Aorta (tissue), 5 donors: ENCODE measurements at places on chromosomes 2 and 18. TPM values are rescaled to one million over a fixed set of nuclear protein-coding genes. Genes with fewer than 3 reads are reported as not detected.

GRCh38 chr2:203886661-203887151 lies 19.1 kb downstream of the CTLA4 start:
- DNase-seq, result no peak

IL36RN gene
- not detected for total RNA-seq

GRCh38 chr2:45684756-45685155 lies 33.3 kb downstream of the PRKCE start:
- no peak for DNase-seq

- no peak for DNase-seq
Measured at GRCh38 chr2:145558617-145559350, 1038.9 kb upstream of the ZEB2 start.

CYS1 gene
- total RNA-seq, result 13.9 TPM

GCG gene
- total RNA-seq, result 0.62 TPM

GRCh38 chr2:657766-658165 lies 19.4 kb downstream of the TMEM18 start:
- DNase-seq, result no peak

DNA sequence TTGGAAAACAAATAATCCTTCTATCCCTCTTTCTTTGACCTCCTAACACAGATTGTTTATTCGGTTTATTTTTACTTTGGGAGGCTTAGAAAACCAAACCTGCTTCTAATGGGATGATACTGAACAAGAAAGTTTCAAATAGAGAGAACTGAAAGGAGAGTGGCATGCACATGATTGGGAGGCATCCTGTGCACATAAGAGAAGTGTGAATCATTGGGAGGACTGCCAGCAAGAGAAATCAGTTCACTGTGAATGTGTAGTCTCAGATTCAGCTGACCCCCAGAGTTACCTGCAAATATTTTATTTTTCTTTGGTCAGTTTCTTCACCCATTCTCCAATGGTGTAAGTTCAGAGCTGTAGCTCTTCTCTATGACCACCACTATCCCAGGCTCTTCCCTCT lies 1363.2 kb upstream of the ACVR2A start:
- DNase-seq, result no peak

IGFBP5 gene
- 1,222 TPM for total RNA-seq

DNA sequence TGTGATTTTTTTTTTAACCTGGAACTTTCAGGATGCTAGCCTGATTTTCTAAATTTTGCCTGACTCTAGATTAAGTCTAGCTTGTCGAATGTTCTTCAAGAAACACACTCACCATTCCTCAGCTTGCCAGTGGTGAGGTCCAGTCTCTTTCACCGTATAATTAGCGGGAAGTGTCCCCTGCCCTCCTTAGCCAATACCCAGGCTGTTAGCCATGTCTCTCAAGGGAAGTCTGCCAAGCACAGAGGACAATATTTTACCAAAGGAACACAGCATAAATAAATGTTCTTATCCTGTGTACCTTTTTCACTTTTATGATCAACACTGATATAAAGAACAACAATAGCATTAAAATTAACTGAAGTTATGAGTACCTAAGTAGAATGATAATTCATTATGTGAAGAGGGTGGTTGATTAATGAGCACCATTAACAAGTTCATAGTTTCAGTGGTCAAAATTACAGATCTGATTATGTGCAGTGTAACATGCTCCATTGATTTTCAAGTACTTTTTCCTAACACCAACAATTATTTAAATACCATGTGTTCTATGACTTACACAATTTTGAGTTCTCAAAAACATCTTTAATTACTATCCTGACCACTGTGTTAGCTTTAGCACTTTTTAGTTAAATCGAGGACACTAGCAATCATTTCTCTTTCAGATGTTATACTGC lies 445.8 kb upstream of the RAB12 start:
- no peak for DNase-seq

CPSF3 gene
- 20.4 TPM for total RNA-seq

DNA sequence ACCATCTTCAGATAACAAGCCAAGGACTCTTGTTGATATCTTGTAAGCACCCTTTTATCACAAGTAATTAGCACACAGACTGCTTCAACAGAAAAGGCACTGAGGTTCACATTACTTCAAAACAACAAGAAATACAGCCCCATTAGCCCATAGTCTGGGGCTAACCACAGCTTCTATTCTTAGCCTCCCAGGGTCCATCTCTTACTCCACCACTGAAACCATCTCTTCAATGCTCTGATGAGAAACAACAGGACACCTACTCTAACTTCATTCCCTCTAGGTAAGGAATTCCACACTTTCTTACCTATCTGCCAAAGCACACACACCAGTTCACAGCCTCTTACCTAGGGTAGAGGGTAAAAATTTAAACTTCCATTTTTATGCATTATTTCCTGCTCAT lies 26.4 kb upstream of the CYTIP start:
- no peak for DNase-seq

SERPINB3 gene
- not detected for total RNA-seq

DNA sequence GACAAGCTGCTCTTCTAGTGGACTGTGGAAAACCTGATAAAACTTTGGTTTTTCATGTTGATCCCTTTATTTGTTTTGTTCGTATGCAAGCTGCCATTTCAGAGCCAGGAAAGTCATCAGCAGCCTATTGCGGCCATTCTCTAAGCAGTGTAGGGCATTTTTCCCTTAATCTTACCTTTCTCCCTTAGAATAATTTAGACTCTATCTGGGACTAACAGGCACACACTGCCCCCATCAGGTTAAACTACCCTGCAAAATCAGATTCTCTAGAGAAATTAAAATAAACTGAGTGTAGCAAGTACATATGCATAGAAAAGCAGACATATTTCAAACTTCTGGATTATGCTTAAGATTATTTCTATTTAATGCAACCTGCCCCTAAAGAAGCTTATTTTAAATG lies 347.5 kb downstream of the METTL4 start:
- DNase-seq, result no peak

DNA sequence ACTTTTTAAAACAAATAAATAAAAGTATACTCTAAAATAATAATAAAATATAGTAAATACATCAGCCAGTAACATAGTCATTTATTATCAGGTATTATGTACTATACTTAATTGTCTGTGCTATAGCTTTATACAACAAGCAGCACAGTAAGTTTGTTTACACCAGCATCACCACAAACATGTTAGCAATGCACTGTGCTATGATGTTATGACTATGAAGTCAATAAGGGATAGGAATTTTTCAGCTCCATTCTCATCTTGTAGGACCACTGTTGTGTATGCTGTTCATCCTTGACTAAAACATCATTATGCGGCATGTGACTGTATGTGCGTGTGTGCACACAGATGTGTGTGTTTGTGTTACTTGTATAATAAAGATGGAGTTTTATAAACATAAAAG lies 137.5 kb downstream of the LYPD6B start:
- DNase-seq, result no peak

DNA sequence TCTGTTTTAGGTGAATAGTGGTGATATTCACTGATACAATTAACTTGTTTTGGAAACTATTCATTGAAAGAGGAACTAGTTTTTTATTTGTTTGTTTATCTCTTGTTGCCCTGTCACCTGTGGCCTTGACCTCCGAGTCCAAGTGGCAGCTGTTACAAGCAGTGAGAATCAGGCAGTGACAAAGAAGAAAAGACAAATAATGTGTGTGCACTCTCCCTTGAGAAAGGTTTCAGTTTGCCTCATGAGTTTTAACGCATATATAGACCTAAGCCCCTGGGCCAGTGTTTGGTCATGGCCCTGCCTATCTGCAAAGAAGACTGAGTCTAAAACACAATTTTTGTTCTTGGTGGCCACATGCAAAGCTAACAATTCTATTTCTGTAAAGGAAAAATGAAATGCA lies 15.3 kb downstream of the KYNU start:
- DNase-seq, result no peak

FBXO36 gene
- total RNA-seq, result 2.2 TPM

DNA sequence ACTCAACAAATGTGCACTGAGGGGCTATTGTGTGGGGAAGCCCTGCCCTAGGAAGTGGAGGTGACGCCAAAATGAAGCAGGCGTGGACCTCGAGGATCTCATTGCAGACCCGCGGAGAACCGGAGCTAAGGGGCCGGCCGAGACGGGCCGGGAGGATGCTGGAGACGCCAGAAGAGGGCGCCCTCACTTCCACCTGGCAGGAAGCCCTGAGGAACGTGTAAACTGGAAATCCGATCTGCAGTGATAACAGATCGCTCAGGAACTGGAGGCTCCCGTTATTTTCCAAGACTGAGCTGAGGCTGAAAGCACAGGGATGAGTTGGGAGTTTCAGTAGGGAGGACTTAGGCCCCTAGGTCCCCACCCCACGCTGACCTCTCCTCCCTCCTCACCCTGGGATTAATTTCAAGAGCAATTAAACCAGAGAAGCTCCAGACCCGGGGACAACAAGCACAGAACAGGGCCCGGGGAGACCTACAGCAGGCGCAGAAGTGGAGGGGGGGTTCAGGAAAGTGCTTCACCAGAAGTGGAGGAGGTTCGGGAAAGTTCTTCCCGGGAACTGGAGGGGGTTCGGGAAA lies 7.7 kb upstream of the COL6A3 start:
- DNase-seq, result peak; percentile 95

GRCh38 chr2:157825885-157826284 lies 50.2 kb downstream of the ACVR1 start:
- DNase-seq, result no peak

DNA sequence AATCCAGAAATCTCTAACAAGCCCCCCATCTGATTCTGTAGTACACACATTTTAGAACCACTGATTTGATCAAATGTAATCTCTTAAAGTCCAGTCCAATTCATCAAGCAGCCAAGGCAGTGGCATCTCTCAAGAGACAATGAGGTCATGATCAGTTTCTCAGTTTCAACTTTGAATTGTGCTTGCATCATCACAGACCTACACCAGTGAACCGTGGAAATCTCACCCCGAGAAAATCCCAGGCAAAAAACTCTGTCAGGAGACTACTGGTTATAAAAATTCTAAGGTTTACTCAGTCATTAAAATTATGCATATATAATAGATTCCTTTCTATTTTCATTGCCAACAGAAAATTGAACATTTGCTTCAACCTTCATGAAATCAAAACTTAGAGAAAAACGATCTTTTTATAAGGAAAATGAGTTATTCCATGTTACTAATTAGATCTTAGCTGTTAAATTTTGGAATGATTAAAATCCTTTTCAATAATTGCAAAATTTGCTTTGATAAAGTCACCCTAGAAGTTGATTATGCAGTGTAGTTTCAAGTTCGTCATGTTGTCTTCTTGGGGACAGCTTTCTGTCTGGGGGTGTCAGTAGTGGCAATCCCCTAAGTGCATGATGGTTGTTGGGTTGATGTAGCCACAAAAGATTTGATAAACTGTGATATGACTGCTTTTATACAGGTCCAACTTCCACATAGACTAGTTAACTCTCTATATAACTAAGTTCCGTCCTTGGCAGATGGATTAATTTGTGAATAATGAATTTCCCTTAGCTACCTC lies 235.0 kb downstream of the CAMKMT start:
- no peak for DNase-seq

SUPT7L gene
- 25.2 TPM for total RNA-seq

HOXD9 gene
- total RNA-seq, result 1.8 TPM

CNPPD1 gene
- total RNA-seq, result 36.9 TPM

ALLC gene
- total RNA-seq, result not detected

DNA sequence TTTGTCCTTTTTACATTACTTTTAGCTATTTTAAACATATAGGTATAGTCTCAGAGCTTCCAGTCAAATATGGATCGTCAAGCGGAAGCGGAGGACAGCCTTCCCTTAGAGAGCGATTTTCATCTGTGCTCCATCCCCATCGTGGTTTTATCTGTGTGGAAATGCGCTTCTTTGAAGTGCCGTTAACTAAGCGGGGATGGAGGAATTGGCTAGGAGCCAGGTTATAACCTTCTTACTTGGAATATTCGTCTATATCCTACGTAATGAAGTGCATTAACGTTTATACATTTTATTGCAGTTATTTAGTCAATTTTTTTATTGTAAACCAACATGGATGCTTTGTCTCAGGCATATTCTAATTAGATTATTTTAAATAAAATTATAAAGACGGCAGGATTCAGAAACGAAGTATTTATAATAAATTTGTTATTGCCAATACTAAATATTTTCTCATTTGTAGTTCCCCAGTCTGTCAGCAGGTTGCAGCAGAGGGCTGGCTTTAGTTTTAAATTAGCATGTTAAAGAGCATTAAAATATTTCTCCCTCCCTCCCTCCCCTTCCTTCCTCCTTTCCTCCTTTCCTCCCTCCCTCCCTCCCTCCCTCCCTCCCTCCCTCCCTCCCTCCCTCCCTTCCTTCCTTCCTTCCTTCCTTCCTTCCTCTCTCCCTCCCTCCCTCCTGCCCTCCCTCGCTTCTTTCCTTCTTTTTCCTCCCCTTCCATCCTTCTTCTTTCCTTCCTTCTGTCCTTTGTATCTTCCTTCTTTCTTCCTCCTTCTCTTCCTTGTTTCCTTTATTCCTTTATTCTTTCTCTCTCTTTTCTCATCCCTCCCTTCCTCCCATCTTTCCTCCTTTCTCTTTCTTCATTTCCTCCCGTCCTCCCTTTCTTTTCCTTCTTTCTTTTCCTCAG lies 80.6 kb upstream of the DOCK10 start:
- DNase-seq, result no peak

MXD1 gene
- total RNA-seq, result 33.4 TPM

GRCh38 chr2:220708366-220708765 lies 863.7 kb downstream of the EPHA4 start:
- DNase-seq, result no peak

DNA sequence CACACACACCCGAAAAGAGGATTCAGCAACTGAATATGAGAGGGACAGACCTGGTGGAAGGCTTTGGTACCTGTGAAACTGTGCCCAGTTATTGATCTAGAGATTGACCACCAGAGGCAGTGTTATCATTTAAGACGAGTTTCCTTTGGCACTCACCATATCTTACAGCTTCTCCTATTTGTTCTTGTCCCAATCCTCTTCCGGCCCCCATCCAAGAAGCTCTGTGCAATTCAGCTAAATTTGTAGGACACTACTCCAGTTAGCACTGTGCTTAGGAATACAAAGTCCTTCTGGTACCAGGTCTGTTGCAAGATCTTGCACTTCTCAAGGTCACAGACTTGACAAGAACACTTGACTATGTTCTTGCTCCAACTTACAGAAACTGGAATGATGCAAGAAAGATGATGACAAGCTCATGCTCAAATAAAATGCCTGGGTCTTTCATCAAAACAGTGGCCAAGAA lies 177.7 kb downstream of the TMEM247 start:
- DNase-seq, result no peak

- no peak for DNase-seq
Measured at GRCh38 chr2:160289126-160289525, 89.1 kb upstream of the ITGB6 start.

- peak; percentile 64 for DNase-seq
Measured at GRCh38 chr2:152418688-152419087, 83.7 kb downstream of the FMNL2 start.

- DNase-seq, result no peak
Measured at GRCh38 chr2:11703700-11704099, 33.7 kb upstream of the NTSR2 start.

SIGLEC15 gene
- 1.2 TPM for total RNA-seq

KIAA2012 gene
- total RNA-seq, result not detected

GRCh38 chr2:206164261-206164862 lies 4.7 kb downstream of the EEF1B2 start:
- DNase-seq, result no peak
